ENCODE measurements at places on chromosomes 3 and 15. TPM values are rescaled to one million over a fixed set of nuclear protein-coding genes. Genes with fewer than 3 reads are reported as not detected.

NEK11 gene
- total RNA-seq = 24.5 TPM

FAM240A gene
- total RNA-seq = not detected

PEX5L gene
- 5.3 TPM for total RNA-seq

ISL2 gene
- not detected for total RNA-seq

NMNAT3 gene
- 8.2 TPM for total RNA-seq

HRG gene
- not detected for total RNA-seq

GHRL gene
- total RNA-seq = 0.64 TPM

GTF2E1 gene
- 14.4 TPM for total RNA-seq

MED12L gene
- total RNA-seq = 12.8 TPM

DENND6A gene
- total RNA-seq = 33.7 TPM

CPB1 gene
- total RNA-seq = not detected

LRRC31 gene
- total RNA-seq = not detected

GOLGA6L9 gene
- 9.5 TPM for total RNA-seq

RFX7 gene
- 25.7 TPM for total RNA-seq

DAZL gene
- 0.09 TPM for total RNA-seq

GPR87 gene
- total RNA-seq = not detected

NRG4 gene
- total RNA-seq = 2.2 TPM

ALS2CL gene
- 3.2 TPM for total RNA-seq
